Lung microvascular endothelial cell (primary cell): ENCODE measurements at places on chromosomes 4 and X. TPM values are rescaled to one million over a fixed set of nuclear protein-coding genes. Genes with fewer than 3 reads are reported as not detected.

DNA sequence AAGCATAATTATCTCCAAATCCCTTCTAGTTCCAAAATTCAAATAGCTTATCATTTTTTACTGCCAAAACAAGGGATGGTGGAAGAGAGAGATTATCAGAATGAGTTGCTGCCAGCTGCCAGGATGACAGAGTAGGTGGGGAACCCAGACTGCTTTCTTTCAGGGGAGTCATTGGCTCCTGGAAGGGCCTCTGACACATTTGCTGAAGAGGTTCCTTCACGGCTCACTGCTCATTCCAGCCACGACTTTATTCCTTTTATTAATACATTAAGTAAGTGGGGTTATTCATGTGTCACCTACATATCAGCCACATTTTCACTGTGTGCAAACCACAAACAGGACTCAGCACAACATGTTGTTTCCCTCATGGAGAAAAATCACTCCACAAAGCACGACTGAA lies 12.7 kb upstream of the SMIM43 start:
- DNase-seq: no peak

GRCh38 chr4:128484896-128485295 lies 197.3 kb upstream of the PGRMC2 start:
- DNase-seq: no peak

- DNase-seq: no peak
These were observed 68.4 kb downstream of the RAPGEF2 start for GRCh38 chr4:159171287-159171686.

- no peak for DNase-seq
These were observed 30.1 kb downstream of the TMEM255A start for GRCh38 chrX:120281021-120281624.

CLTRN gene
- under 0.01 TPM in 1 of 2 replicates, not detected in the other for total RNA-seq

TBC1D8B gene
- 2.2 and 3.4 TPM in 2 replicates for total RNA-seq

NPY2R gene
- total RNA-seq: not detected in 2 replicates

MAGEC2 gene
- not detected in 2 replicates for total RNA-seq
